ENCODE measurements at places on chromosomes 11 and 22.

- no peak for DNase-seq
These were observed 92.6 kb downstream of the SWAP70 start for GRCh38 chr11:9756461-9756860.

GRCh38 chr11:113349528-113349927 is 35.1 kb downstream of the TTC12 start:
- DNase-seq: no peak

DNA sequence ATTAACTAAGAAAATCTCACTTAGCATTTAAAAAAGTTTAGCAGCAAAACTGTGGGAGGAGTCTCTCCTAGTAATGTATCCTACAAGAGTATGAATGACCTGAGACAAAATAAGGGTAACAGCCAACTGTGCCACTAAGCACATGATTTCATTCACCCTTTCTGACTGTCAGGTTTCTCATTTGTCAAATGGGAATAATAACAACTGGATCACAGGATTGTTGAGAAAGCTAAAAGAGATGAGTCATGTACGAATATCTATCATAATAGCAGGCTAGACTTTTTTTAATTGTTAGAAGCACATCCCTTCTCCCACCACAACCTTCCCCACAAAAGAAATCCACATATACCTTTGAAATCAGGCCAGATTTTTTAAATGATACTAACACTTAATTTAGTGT is 39.5 kb downstream of the MTMR2 start:
- DNase-seq: no peak

- no peak for DNase-seq
These were observed 276.6 kb upstream of the CADM1 start for GRCh38 chr11:115780646-115781362.

DNA sequence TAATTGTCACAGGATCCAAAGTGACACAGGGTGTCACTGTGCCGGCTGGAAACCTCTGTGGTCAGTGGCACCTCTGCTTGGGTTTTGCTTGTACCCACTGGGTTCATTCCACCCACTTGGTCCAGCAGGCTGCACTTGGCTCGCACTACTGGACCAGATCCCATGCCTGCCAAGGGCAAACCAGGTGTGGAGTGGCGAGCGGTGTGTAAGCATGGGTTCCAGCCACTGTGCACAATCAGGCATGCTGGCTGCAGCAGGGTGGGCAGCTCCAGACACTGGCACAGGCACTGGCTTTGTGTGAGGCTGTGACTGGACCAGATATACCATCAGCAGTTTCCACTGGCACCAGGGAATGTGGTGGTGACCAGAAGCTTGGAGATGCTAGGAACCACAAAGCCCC is 261.4 kb downstream of the KCNA4 start:
- DNase-seq: no peak

GRCh38 chr11:61092908-61093763 is 9.2 kb upstream of the CD5 start:
- no peak for DNase-seq

DNA sequence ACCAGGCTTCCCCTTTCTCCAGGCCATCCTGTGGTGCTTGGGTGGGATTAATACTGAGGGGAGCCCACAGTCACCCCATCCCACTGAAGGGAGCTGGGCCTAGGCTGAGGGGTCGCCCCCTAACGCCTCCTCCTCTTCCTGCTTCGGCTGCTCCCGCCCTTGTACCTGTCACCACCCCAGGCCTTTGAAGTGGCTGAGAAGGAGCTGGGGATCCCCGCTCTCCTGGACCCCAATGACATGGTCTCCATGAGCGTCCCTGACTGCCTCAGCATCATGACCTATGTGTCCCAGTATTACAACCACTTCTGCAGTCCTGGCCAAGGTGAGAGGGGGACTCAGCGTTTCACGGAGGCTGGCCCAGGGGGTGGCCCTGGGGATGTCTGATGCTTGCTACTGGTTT is 6.1 kb downstream of the MICALL1 start:
- DNase-seq: no peak

GRCh38 chr11:77204754-77205466 is 76.9 kb downstream of the MYO7A start:
- DNase-seq: no peak

DNA sequence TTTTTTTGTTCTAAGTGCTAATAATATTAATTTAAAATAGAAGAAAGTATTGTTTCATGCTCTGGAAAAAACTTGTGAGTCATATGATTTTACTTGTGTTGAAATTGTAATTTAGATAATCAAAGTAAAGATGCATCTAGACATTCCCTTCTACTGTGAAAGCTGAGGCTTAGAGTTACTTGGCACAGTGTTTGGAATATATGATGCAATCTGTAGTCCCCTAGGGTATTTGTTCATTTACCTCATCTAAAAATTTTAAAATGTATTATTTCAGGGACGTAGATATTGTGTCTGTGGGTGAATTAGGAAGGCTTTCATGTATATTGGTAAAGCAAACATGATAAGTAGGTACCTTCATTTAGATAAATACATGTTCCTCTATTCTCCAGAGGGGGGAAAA is 793.5 kb upstream of the CNTN5 start:
- no peak for DNase-seq

Measured in activated CD8-positive, alpha-beta memory T cell treated with anti-CD3 and anti-CD28 coated beads, Interleukin-2, amount 10 ng/mL, durations not matched to agents 7 days and 5 days (primary cell).